Stimulated activated CD4-positive, alpha-beta T cell treated with anti-CD3 and anti-CD28 coated beads, Interleukin-1b, Interleukin-23, amount 100 ng/mL, for 48 hours (primary cell): ENCODE measurements at places on chromosomes 12 and 14.

DNA sequence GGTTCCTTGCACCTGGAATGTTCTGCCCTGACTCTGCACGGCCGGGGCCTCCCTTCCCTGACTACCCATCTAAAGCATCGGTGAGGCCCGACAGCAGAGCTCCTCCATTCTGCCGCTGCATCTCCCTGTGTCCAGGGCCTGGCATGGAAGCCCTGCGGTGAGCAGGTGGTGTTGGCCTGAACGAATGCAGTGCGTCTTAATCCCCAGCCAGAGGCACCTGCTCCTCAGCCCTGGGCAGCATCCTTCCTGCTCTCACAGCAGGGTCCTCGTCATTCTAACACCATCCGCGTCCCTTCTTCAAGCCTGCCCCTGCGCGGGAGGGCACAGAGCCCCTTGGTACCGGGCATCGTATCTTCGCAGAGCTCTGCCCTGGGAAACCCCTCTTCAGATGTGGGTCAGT is 15.4 kb downstream of the BEGAIN start:
- DNase-seq, result no peak

- DNase-seq, result no peak
Measured at GRCh38 chr12:114683709-114684097, 272 bp downstream of the TBX3 start.

DNA sequence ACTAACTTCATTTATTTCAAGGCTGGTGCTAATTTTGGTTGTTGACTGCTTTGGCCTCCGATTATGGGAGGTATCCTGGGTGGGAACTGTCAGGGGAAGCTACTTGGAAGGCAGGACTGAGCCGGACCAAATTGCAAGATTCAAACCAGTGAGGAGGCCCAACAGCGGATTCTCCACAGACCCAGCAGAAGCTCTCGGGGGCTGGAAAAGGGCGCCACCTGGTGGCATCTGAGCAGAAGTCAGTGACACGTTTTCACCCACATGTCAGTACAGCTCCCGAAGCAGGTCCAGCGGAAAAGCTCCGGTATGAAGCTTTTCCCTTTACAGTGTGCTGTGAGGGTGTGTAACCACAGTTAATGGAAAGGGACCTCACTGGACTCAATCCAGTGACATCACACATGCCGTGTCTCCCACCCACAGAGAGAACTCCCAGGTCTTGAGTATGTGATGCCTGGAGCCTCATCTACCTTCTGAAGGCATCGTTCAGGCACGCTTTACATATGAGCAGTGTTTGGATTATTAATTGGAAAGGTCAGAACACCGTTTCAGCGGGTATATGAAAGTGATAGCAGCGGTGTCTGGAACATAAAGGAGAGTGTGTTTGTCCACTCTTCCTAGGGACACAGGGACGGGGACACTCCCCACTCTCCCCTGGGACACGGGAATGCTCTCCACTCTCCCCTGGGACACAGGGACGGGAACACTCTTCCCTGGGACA is 3.6 kb upstream of the P2RX2 start:
- DNase-seq, result peak; percentile 76

DNA sequence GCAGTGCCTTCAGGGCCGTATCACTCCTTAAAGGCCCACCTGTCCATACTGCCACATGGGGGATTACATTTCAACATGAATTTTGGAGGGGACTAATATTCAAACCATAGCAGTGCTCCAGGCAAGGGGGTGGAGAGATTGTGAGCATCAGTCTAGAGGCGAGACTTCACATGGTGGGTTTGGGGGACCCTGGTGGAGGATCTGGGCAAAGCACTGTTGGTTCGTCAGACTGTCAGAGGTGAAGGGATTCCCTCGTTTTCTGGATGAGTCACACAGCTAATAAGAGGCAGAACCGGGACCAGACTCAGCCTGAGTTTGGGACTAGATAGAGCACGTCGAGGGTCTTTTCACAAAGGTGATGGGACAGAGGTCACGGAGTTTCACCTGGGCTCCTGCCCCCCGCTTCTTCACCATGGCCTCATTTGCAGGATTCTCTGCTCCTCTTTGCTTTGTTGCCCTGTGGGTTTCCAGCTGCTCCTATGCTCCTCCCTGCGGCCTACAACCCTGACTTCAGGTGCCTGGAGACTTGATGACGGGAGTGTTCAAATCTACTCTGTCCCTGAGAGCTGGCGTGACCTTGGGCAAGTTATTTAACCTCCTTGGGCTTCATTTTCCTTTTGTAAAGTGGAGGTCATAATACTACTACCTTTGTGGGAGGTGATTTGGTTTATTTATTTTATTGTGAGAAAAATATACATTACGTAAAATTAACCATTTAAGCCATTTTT is 41.5 kb downstream of the TEAD4 start:
- no peak for DNase-seq

DNA sequence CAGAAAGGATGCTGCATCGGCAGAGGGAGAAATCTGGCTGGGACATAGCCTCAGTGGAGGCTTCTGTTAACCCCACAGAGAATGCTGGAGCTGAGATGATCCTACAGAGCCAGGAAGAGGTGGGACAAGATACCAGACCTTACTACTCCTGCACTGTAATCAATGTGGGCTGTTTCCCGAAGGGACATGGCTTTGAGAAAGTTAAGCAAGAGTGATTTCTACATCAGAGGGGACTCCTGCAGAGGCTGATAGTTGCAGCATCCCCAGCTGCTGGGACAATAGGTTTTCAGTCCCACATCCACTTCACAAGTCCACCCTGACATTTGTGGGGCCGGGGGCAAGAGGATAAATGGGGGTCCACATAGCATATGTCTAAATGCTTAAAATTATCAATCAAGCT is 22.5 kb upstream of the CMKLR1 start:
- no peak for DNase-seq

GRCh38 chr12:130482448-130482847 is 144.8 kb downstream of the PIWIL1 start:
- DNase-seq, result no peak

- DNase-seq, result no peak
Measured at GRCh38 chr12:72570601-72571000, 298.4 kb downstream of the TRHDE start.

- DNase-seq, result peak; percentile 80
Measured at GRCh38 chr14:61621444-61621843, 73.9 kb upstream of the HIF1A start.

GRCh38 chr14:67941456-67942018 is 122.0 kb downstream of the RAD51B start:
- DNase-seq, result no peak

DNA sequence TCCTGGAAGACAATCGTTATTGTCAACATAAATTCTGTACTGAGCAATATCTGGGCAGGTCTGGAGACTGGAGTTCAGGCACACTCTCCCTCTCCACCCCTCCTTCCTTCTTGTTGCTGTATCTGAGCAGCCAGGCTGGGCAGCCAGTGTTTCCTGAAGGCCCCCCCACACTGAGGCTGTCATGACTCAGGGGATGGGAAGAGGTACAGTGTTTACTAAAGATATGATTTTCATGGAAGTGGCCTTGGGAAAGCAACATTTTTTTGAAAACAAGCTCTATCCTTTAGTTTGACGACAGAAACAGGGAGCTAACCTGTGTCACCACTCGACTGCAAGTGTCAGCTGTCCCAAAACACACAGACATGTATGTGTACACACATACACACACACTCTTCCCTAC is 1485.4 kb upstream of the TMEM132C start:
- no peak for DNase-seq

DNA sequence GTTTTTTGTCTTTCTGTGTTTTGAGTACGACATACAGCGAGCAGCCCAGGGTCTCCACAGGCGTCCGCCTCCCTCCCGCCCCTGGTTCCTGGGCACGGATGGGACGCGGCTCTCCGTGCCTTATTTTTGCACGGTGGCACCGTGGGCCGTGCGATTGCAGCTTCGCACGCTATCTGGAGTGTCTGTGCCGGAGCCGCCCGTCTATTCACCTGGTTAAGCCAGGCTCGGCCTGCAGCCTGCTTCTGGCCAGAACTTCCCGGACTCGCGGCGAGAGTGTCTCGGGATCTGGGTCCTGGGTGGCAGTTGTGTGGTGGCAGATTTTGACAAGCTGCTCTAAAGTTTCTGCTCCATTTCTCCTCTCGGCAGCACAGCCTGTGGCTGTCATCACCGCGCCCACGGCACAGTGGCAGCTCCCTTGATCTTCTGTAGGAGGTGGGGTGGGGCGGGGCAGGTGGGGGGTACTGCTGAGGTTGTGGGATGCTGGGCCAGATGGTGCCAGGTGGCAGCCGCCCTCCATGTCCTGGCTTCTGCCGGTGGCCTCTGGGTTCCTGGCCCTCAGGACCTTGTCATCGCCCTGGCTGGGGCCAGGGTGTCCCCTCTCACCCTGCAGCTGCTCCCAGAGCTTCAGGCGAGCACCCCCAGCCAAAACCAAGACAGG is 2.9 kb downstream of the MMP17 start:
- no peak for DNase-seq

GRCh38 chr12:105861227-105861626 is 277.5 kb downstream of the NUAK1 start:
- no peak for DNase-seq
